ENCODE measurements at places on chromosomes 6 and 20.

DNA sequence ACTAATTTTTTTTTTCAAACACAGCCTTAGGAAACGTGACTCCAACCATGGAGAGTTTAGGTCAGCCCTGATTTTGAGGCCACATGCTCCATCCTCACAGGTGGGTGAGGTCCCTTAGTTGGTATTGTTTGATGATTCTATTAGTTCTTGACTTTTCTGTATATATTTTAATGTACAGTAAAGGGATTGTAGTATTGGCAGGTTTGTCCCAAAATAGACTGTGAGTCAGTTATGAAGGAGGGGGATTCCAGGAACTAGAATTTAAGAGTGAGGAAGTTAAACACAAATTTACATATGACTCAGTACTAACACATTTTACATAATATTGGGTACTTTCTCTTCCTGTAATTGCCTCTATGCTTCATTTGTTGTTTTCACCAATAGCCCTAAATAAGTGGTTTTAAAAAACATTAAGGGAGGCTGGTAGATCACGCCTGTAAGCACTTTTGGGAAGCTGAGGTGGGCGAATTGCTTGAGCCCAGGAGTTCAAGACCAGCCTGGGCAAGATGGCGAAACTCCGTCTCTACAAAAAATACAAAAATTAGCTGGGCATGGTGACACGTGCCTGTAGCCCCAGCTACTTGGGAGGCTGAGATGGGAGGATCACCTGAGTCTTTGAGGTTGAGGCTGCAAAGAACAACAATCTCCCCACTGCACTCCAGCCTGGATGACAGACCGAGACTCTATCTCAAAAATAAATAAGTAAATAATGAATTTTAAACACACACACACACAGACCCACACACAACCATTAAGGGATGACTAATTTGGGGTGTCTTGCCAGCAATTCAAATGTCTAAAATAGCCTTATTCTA lies 81.8 kb downstream of the SGK1 start:
- no peak for DNase-seq

DNA sequence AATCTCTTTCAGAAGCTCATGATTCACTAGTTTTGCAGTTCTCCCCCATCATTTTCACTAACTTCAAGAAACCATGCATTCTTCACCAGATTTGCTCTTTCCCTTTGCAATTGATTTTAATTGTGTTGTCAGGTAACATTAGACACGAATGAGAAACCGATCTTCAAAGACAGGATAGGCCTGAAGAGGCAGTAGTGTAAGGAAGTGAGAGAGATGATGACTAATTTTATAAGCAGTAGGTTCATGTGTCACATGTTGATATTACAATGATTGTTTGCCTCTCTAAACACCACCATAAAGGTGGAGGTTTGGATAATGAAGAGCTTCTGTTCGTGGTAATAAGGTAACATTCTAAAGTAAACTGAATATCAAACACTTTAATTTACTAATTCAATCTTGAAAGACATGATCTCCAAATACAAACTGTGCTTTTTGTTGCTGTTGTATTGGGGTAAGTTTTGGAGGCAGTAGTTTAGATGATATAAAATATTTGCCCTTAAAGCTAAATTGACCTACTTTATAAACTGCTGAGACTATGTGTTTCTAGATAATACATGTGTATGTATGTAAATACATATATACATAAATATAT lies 207.2 kb downstream of the PHACTR1 start:
- DNase-seq = no peak

DNA sequence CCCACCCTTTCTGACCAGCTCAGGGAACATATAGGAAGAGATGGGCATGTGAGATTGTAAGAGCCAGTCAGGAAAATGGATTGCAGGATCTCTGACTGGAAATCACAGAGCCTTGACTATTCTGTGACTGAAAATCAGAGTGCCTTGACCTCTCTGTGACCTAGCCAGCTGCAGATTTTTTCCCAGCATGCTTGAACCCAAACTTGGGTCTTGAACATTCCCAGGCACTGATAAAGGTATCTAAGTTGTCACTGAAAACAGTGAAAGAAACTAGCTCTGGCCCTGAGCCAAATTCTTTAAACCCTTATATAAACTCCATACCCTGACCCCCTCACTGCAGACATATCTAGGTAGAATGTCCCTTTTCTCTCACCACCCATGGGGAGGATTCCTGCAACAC lies 2.3 kb upstream of the ZNF165 start:
- DNase-seq = no peak

DNA sequence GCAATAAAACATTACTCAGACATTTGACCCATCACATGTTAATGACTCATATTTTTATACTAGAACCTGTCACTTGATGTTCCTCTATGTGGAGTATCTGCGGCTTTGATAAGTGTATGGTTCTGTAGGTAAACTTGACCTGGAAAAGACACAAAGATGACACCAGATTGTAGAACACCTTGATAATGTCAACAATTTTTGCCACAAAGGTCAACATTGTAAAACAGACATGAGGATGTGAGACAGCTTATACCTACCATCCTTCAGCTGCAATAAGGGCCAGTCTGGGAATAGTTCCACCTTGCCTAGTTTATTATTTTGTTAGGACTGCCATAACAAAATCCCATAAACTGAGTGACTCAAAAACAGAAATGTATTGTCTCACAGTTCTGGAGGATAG lies 202.4 kb downstream of the LMBRD1 start:
- DNase-seq = no peak

GRCh38 chr20:36472637-36473090 lies 68.7 kb upstream of the MYL9 start:
- DNase-seq = no peak

DNA sequence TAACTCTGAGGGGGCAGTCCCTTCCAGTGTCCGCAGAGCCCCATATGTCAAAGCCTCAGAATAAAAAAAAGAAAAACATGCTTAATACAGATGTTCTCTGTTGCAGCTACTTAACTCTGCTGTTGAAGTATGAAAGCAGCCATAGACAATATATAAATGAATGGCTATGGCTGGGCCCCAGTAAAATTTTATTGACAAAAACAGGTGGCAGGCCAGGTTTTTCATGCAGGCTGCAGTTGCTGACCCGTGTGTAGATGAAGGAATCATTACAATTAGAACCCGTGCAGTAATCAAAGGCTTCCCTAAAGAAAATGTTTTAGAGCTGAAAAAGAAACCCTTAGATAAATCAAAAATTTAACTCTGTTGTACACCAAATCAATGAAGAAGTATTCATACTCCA lies 13.0 kb upstream of the RIN2 start:
- DNase-seq = no peak

DNA sequence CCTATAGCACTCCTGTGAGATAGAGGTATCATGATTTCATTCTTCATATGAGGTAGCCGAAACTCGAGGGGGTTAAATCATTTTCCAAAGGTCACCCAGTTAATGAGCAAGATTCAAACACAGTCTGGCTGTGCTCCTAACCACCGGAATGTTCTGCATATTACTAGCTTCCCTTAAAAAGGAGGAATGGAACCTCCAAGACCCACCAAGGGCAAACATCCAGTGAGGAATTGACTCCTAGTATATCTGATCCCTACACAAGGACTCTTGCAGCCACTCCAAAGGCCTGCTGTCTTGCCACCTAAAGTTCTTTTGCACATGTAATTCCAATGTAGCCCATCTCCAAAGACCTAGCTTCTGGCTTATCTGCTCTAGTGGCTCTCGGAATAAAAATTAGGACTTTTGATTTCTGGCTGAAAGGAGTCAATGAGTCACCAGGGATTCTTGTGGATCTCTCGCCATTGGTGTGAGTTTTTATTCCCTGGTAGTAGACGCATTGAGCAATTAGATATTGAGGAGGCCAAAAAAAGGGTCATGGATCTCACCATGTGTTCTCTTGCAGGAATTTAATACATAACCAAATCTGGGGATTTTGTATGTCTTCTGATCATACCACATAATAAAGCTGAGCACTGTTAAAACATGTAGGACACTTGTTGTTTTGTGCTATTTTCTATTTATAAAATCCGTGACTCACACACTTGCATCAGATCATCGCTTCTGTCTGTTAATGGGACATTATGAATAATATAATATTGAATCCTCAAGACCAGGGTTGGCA lies 9.1 kb downstream of the BCAS1 start:
- DNase-seq = no peak
